ENCODE measurements at places on chromosomes 3 and 15. TPM values are rescaled to one million over a fixed set of nuclear protein-coding genes. Genes with fewer than 3 reads are reported as not detected.

GRCh38 chr3:182809531-182809930 lies 16.2 kb downstream of the ATP11B start:
- no peak for DNase-seq

- DNase-seq: no peak
Observed at GRCh38 chr3:179268400-179269051, 17.6 kb upstream of the KCNMB3 start.

DNA sequence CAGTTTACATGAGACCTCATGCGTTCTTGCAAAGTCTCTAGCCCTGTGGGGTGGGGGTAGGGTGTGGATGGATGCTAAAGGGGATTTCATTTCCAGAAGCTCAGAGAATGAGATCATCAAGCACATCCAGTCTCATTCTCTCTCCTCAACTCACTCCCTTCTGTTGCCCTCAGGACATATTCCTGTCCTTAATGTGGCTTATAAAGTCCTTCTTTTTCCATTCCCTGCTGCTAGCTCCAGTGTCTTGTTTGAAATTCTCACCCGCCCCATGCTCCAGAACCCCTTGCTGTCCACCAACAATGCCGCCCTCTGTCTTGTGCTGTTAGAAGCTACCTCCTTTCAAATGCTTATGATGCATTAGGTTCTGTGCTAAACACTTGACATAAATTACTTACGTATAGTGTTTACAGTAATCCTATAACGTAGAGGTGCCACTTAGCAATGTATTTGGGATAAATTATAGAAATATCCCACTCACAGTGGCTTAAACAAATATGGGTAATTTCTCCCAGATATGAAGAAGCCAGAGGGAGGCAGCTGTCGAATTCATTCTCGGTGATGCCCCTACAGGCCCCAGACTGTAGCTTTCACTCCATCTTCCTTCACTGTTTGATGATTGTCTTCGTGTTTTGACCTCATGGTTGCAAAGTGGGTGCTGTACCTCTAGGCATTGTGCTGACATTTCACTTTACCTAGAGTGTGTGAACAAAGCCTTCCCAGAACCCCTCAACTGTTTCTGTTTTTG lies 273.1 kb upstream of the TBL1XR1 start:
- no peak for DNase-seq

- no peak for DNase-seq
Observed at GRCh38 chr15:49122541-49123062, 32.8 kb downstream of the COPS2 start.

DNA sequence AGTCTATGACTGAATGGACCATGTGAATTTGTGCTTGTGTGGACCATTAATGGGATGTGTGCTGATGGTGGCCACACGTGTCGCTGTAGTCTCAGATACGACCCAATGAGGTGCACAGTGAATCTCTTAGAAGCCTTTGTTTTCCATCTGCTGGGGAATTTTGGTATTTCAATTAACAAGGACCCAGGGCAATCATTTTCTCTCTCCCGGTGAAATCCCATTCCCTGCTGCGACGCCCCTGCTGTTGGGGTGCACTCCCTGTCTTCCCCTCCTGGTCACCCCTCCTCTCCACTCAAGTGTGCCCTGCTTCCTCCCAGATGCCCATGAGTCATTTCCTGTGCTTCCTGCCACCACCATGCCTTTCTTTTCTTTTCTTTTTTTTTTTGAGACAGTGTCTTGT lies 32.7 kb downstream of the EBLN2 start:
- DNase-seq: no peak

- DNase-seq: no peak
Observed at GRCh38 chr15:78211189-78211921, 23.0 kb downstream of the ACSBG1 start.

DNA sequence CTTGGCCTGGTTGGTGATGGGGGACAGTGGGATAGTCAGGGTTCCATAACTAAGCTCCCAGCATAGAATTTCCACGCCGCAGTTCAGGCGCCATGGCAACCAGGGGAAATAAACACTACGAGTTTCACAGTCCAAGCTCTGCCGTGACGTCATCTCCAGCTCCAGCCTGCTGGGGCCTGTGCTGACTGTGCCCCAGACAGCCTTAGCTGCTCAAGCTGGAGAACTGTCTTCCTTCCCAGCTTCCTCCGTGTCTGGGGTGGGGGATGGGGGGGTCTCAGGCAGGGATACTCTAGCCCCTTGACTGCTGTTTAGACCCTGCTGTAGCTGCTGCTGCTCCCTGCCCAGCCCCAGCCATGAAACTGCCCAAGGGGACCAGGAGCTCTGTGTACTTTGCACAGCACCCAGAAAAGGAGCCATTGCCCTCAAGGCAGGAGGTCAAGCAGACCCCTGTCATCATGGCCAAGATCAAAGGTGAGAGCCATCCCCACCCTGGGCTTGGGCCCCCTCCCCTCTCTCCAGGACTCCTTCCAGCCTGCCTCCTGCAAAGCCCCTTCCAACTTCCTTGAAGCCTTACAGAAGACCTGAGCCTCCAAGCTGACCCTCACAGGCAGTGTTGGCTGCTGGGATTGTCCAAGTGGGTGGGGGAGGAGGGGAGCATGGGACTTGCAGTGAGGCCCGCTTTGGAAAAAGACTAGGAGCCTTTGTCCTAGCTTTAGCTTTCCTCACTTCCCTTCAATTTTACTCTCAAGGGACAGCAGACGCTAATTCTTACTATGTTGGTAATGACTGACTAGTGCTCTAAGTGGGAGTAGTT lies 11.4 kb upstream of the CSPG4 start:
- DNase-seq: peak; percentile 50

DNA sequence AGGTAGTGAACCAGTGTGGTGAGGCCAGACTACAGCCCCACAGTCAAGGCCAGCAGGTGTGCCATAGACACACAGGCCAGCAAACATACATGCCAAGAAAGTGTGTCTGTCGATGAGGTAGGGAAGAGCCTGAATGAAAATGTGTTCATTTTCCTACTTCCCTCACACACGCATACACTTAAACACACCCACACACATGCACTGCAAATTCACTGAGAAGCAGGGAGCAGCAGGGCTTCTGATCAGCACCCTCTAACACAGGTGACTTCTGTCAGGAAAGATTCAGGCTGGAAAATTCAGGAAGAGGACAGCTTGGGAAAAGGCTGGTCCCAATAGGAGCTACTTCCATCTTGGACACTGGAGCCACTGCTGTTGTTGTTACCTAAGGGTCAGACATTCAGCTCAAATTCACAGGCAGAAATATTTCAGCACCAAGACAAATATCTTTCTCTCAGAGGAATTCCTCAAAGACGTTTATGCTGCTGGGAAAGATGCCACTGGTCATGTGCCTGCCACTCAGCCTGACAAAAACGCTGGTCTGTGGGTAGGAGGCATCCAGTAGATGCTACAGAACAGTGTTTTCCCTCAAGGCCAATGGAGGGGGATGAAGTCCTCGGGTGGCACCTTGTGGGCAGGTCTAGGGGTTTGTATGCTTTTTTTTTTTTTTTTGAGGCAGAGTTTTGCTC lies 40.9 kb upstream of the LARS2 start:
- DNase-seq: no peak

- no peak for DNase-seq
Observed at GRCh38 chr15:88636050-88636449, 2.8 kb upstream of the ISG20 start.

- no peak for DNase-seq
Observed at GRCh38 chr3:182226995-182227394, 515.3 kb downstream of the SOX2 start.

DNA sequence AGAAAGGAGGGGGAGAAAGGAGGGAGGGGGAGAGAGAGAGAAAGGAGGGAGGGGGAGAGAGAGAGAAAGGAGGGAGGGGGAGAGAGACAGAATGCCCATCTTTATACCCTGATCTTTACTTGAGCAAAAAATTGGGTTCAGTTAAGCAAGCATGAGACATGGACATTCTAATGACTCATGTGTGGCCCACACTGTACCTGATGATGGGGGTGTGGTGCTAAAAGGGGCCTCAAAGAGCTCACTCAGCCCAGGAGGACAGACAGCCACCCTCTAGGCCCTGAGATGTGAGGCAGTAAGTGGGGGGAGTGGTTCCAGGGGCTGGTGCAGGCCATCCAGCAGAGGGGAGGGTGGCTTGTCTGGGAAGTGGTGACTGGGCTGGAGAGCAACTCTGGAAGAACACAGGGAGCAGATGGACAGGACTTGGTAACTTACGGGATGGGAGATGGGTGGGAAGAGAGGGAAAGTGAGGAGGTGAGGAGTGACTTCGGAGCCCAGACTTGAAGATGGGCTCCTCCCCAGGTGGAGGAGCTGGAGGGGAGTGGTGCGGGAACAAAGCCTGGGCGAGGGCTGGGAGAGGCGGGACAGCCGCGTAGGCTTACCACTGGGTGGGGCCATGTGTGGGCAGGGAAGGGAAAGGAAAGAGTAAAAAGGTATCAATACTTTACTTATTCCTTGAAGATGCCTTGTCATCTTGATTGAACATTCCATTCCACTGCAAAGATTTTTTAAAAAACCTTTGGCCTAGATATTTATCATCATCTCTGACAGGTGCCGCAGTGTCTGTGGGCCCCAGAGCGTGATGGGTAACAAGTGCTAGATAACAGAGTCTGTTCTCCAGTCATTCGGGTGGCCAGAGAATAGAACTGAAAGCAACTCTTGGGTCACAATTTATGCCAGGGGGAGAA lies 32.3 kb downstream of the TSPAN3 start:
- no peak for DNase-seq

DNA sequence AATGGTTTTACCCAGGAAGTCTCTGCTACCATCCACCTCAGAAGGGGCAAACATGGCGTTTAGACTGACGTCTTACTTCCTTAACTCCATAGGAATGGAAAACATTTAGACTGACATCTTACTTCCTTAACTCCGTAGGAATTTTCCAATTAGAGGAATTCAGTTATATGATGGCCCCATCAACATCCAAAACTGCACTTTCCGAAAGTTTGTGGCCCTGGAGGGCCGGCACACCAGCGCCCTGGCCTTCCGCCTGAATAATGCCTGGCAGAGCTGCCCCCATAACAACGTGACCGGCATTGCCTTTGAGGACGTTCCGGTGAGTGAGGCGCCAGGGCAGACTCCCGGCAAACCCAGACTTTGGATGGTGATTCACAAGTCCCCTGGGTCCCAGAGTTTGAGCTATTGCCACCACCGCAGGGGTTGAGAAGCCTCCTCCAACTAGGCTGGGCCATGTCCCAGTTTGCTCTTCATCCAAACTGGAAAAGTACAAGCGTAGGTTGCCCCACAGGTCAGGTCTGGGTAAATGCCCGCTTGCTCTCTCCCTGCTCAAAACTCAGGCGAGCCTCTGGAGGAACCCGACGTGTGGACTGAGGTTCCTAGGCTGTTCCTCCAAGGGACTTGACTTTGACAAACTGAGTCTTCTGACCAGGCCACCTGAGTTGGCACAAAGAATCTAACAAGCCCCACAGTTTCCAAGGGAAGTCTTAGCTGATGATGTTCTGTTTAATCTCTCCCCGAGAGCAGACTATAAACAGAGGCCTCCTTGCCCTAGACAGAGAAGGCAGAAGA lies 57.7 kb downstream of the MESD start:
- no peak for DNase-seq

The CNTN4 gene
- 0.14 TPM for total RNA-seq

The WDR72 gene
- total RNA-seq: 2.3 TPM

The DNAH12 gene
- not detected for total RNA-seq

The CTXND1 gene
- not detected for total RNA-seq

The A4GNT gene
- total RNA-seq: not detected

The KIF7 gene
- total RNA-seq: 6.1 TPM

All from epithelial cell of proximal tubule (primary cell).